ENCODE measurements at places on chromosomes 4 and X.

DNA sequence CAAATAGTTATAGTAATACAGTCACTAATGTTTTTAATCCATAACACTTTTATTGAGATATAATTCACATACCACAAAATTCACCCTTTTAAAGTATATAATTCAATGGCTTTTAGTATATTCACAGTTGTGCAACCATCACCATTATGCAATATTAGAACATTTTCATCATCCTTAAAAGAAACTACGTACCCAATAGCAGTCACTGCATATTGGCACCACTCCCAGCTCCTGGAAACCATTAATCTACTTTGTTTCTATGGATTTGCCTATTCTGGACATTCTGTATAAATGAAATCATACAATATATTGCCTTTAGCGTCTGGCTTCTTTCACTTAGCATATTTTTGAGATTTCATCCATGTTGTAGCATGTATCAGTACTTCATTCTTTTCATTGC is 99.3 kb downstream of the AMMECR1 start:
- DNase-seq: no peak

GRCh38 chr4:143538979-143539669 is 25.6 kb downstream of the SMARCA5 start:
- DNase-seq: no peak

DNA sequence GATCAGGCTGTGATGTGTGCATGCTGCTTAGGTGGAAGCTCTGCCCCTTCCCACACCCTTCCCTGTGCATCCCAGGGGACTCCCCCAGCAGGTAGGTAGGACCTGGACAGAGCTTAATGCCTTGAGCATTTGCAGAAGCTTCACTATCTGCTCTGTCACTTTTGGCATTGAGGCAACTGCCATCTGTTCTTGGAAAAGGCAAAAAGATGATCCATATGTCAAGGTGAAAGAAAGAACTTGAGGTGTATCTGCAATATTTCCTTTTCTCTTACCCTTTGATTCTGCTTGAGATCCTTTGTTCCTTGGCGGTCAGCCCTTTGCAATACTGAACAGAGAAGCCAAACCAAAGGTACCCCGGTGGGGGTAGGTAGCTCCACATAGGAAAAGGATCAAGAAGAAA is 37.1 kb upstream of the TBC1D9 start:
- no peak for DNase-seq

DNA sequence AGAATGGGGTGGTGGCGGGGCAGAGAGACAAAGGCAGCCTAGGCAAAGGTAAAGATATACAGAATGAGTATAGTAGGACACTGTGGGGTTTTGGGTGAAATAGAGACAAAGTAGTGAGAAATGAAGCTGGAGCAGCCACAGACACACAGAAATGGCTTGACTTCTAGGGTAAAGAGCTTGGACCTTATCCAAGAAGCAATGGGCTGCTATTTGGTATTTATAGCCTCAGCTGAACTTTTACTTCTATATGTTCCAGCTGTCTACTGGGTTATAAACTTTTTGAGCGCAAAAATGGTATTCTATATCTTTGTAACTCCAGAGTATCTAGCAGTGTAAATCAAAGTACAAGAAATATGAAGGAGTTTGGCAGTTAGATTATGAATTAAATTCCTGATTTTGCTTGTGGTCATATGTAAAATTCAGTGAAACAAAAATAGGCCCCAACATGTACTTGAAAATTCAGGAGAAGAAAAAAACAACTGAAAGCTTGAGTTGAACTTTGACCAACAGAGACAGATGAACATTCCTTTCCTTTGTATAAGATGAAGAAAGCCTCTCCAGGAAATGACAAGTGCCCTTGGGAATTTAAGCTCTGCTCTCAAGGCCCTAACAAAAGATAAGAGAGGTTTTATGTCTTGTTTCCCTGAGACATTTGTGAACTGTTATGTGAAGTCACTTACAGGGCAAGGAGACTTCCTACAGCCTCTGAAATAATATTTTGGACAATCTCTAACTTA is 354.1 kb downstream of the CHIC1 start:
- no peak for DNase-seq

DNA sequence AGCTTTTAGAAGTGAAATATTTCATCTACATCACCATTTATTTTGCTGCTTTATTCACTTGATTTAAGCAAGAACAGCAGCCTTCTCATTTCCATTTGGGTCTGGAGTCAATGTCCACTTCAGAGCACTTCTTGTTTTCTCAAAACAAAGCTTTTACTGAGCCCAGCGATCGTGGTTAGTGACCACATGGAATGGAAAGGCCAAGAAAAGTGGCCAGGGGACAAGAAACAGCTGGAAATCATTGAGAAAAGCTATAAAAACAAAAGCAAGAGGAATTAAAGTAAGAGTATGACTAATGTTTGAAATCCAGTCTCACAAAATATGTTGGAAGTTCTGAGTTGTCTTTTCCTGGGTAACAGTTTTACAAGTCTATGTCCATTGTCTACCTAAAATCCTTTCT is 328.4 kb upstream of the INTU start:
- no peak for DNase-seq

GRCh38 chr4:30601070-30601865 is 118.9 kb upstream of the PCDH7 start:
- DNase-seq: no peak

DNA sequence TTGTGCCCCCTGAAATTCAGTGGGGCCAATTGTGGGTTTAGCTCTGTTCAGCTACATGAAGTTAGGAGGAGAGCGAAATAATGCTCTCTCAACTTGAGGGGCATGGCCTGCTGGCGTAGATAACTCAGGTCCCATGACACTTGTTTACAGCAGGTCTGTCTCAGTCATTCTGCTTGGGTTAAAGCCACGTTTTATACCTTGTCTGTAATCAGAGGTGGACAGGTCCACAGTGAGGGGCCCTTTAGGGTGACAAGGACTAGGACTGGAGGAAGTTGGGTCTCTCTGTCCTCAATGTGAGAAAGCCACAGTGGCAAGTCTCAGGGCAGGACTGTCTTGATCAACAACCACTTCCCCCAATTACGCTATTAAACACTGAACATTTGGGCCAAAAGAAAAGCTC is 49.0 kb downstream of the PDHA1 start:
- no peak for DNase-seq

DNA sequence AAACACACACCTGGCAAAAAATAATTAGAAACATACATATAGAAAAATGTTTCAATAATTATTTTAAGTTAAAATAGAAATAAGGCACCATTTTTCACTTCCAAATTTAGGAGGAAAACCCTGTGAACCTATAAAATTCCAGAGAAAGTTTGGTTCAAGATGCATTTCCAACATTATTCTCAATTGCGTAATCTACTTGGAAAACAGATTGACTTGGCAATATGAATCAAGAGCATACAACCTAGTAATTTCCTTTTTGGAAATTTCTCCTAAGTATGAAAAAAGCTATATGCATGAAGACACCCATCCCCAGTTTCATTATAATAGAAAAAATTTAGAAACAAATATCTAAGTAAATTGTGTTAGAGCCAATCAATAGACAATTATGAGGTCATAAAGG is 242.9 kb downstream of the IQCM start:
- no peak for DNase-seq

- DNase-seq: no peak
Observed at GRCh38 chr4:16745009-16745635, 153.3 kb downstream of the LDB2 start.

DNA sequence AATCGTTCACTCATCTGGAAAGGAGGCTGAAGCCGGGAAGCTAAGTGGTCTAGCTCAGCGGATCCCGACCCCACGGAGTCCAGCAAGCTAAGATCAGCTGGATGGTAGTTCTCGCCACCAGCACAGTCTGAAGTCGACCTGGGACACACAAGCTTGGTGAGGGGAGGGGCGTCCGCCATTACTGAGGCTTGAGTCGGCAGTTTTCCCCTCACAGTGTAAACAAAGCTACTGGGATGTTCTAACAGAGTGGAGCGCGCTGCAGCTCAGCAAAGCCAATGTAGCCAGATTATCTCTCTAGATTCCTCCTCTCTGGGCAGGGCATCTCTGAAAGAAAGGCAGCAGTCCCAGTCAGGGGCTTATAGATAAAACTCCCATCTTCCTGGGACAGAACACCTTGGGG is 555.4 kb downstream of the BCOR start:
- no peak for DNase-seq

GRCh38 chrX:153370293-153371055 is 30.7 kb downstream of the PNMA6E start:
- peak; percentile 41 for DNase-seq

DNA sequence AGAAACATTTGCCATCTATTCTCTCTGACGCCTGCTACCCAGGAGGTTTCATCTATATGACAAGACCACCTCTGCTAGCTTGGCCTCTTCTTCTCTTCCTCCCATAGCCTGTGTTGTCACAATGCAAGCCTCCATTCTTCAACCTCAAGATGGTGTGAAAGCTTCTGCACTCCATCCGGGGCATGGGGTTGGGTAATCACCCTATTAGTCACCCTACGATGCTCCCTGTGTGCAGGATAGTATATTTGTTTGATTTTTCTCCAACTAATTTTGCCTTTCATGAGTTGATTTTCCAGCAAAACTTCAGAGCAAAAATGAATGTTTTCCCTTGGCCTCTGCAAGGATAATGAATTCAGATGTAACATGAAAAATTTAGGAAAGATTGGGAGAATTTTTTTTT is 128.0 kb upstream of the STS start:
- no peak for DNase-seq

DNA sequence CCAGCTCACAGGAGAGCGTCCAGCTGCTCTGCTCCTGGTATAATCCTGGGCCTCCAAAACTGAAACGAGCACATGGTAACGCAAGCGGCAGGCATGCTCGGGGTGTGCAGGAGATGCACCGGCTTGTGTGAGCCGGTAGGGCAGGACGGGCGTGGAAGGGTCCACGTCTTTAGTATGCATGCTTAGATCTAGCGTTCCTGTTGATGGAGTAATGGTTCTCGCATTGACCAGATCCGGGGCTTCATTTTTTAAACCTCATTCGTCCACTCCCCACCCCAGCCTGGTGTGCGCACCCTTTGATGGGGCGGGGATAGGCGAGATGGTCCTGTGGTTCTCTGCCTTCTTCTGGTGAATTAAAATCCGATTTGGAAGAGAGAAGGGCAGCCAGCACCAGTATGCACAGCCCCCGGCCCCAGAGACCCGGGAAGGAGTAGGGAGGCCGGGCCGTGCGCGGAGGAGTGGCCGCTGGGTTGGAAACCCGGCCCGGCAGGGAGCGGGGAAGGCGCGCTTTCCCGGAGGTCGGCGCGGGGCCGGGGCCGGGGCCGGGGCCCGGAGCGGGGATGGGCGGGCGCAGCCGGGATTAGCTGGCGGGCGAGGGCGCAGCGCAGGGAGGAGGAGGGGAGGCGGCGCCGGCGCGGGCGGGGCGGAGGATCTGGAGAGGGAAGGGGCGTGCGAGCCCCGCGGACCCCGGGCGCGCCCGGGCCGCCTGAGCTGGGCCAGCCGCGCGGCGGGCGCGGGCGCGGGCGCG is 39.9 kb downstream of the FAM149A start:
- DNase-seq: peak; percentile 14

DNA sequence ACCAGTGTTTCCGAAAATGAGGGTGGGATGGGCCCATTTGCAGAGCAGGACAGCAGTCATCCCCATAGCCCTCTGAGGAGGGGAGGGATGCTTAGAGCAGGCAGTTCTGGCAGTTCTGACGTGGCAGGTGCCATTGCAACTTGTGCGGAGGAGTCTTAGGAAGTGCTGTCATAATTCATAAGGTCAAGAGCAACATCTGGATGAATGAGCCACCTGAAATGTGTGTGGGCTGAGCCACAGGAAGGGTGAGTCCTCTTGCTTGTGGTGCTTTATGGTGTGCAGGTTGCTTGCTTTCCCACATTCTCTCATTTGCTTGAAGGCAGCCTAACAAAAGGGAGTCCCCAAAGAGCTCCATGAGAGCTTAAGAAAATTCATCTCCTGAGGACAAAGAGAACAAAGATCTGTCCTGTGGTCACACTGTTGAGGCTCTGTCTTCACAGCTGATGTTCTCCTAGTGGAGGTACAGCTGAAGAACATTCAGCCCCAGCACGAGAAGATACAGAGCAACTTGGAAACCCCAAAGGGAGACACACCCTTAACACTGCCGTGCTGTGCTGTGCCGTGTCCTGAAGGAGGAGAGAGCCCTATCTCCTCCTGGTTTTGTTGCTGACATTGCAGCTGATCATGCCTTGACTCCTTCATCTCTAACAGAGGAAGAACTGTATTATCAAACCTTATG is 60.3 kb downstream of the DLG3 start:
- peak; percentile 61 for DNase-seq

DNA sequence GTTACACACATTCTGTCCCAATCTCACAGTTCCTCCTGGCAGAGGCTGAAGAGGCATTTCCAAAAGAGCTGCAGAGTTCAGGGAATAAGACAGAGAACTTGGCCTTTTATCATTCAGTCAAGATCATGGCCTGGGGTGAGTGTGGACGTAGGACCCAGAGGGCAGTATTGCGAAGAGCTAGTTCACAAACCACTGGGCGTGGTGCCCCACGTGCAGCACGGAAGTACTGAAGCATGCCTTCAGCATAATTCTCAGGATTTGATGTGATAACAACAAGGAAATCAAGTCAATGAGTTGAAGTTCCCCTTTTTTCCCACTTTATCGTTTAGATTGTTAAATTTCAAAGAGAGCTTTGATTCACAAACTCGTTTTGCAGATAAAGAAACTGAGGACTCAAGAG is 117.7 kb downstream of the RELL1 start:
- DNase-seq: no peak

DNA sequence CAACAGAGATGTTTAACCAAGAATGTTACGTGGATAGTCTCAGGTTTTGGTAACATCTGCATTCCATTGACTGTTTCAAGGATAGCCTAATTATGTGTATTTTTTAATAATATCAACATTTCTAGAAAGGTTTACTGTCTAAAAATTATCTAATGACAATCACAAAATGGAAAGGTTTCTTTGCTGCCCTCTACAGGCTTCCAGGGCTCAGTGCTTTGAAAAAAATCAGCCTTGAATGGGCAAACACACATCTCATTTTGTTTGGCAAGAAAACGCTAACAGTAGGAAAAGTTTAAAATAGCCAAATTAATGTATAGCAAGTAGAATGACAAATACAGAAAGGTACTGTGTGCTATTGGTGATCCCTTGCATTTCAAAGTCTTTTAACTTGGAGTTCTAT is 223.4 kb upstream of the PRPS2 start:
- peak; percentile 8 for DNase-seq

DNA sequence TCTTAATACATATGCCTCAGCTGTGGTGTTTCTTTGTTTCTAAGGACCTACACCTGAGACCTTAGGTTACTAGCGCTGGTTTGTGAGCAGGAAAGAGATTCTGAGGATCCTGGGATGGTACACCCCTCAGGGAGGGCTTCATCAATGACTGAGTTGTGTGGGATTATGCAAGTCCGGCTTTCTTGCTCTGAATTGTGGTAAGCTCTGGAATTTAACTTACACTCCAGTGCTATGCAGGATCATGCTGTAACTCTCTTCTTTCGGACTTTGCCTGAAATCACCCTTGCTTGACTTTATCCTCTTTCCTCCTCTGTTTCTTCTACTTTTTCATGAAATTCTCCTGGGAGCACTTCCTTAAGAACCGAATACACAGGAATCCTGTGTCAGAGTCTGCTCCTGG is 431.5 kb upstream of the BOD1L1 start:
- DNase-seq: no peak

GRCh38 chrX:39451046-39451445 is 646.7 kb downstream of the BCOR start:
- no peak for DNase-seq

All from activated CD4-positive, alpha-beta T cell treated with anti-CD3 and anti-CD28 coated beads, Interleukin-10, Interleukin-2, amounts not matched to agents 100 ng/mL and 50 ng/mL, durations not matched to agents 16 hours and 8 hours (primary cell).